ENCODE measurements at places on chromosomes 6 and 20.

DNA sequence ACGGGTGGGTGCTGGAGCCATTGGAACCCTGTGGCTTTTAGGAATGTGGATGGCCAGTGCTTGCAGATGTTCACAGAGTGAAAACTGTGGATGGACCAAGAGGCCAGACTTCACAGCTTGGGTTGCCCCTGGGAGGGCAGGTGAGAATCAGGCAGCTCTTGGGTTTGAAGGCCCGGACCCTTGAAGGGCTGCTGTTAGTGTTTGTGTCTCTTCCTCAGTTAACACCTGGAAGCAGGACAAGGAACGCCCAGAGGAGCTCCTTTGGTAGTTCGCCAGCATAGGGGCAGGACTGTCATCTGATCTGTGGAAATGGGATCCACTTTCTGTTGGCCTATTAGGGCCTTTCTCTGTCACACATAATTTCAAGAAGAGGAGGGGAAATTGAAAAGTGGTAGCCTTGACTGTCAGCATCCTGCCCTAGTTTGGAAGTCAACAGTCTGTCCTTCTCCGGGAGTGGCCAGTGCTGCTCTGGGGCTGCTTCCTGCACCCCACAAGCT, 43.6 kb downstream of the RIOK1 start:
- DNase-seq, result no peak

GRCh38 chr6:137233911-137234863, 15.0 kb upstream of the IFNGR1 start:
- no peak for DNase-seq

- DNase-seq, result no peak
These were observed 646 bp downstream of the RPS6KA2 start for GRCh38 chr6:166626177-166627032.

GRCh38 chr6:33075208-33075567, 602 bp upstream of the HLA-DPB1 start:
- no peak for DNase-seq

GRCh38 chr6:141552463-141552862, 580.3 kb upstream of the GJE1 start:
- no peak for DNase-seq

GRCh38 chr6:159064477-159064876, 19.7 kb upstream of the TAGAP start:
- DNase-seq, result no peak

GRCh38 chr6:29826271-29826670, 1.4 kb upstream of the HLA-G start:
- no peak for DNase-seq

DNA sequence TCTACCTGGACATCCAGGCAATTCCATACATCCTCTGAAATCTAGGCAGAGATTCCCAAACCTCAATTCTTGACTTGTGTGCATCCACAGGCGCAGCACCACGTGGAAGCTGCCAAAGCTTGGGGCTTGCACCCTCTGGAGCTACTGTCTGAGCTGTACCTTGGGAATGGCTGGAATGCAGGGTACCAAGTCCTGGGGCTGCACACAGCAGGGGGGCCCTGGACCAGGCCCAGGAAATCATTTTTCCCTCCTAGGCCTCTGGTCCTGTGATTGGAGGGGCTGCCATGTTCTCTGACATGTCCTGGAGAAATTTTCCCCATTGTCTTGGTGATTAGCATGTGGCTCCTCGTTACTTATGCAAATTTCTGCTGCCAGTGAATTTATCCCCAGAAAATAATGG, 391.9 kb upstream of the CHD6 start:
- no peak for DNase-seq

- no peak for DNase-seq
These were observed 106.6 kb upstream of the NRSN1 start for GRCh38 chr6:24019393-24019792.

DNA sequence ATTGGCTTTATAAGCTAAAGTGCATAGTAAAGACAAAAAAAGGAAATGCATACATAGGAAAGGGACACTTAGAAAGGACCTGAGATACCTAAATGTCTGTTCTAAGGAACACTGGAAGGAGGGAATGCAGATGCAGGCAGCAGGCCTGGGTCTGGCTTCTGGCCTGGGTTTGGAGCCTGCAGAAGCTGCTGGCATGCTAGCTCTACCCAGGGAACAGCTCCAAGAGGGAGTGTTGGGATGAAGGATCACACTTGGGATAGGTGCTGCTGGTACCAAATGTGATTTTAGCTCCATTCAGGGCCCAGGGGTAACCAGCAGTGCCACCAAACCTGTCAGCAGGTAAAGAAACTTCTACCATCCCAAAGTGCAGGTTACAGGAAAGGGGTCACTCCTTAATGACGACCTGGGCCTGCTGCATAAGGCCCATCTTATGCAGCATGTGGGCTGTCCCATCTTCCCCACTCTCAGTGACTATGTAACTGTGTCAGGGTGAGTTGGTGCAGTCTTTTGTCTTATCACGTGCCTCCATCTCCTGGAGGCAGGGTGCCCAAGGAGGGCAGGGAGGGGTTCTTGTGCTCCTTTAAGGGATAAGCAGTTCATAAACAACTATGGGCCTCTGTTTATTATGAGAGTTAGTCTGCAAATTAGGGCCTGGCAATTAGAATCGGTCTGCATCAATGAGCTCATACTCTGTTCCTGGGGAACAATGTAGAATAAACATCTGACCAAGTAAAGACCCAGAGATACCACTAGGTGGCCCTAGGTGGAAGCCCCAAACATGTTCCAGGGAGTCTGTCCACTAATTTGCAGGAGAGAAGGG, 26.9 kb downstream of the DDX27 start:
- no peak for DNase-seq

DNA sequence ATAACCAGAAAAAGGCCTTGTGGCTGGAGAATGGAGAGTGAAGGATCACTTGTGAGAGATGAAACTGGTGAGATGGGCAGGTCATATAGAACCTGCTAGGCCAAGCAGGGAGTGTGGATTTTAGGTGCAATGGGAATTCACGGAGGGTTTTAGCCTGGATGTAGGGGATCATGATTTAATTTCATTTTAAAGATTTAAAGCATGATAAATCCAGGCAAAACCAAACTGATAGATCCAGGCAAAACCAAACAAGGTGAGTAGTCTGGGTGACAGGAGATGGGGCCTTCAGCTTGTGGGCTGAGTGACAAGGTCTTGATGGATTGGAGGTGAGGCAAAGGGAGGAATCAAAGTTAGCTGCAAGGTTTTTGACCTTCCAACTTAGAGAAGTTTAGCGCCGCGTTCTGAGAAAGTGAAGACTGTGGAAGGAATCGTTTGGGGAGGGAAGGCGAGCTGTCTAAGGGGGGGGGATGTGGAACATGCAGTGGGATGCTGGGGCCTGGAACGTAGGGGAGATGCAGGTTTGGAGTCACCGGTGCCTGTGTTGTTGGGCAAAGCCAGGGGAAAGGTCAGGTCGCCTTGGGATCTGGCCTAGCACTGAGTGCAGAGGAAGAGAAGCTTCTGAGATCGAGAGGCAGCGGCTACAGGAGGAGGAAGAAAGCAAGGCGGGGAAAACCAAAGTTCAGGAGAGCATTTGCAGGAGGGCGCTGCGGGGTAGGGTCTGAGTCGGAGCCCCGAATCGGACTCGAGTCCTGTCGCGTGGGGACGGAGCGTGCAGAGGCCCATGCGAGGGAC, 1.3 kb upstream of the PLCG1 start:
- no peak for DNase-seq

DNA sequence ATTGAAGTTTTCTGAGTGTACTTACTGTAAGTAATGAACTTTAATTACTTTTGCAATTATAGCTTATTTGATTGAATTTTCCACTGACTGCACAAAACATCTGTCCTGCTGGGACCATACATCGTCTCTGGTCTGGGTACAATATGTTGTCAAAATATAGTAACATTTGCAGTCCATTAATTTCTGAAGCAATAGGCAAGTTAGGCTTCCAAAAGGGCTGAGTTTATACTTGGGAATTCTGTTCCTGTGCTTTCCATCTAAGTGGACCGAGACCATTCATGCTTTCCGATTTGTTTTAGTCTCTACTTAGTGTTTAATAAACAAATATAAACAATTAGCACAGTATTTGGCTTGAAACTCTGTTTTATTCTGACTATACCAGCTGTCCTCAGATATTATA, 139.3 kb downstream of the RFPL4B start:
- no peak for DNase-seq
